ENCODE measurements at places on chromosomes 11 and 22. TPM values are rescaled to one million over a fixed set of nuclear protein-coding genes. Genes with fewer than 3 reads are reported as not detected.

- H3K27me3 ChIP-seq, result no peaks in the 10 kb centered on the region
- no peak for DNase-seq
- H3K36me3 ChIP-seq, result peaks cover 57% of the 10 kb centered on the region
- H3K4me3 ChIP-seq, result no peak overlapping the region
- H3K4me1 ChIP-seq, result peaks cover under 1% of the 10 kb centered on the region
- peak overlapping the region; percentile 44 for H3K27ac ChIP-seq
Measured at GRCh38 chr22:50400406-50400805, 57.3 kb downstream of the PPP6R2 start.

- H3K27ac ChIP-seq, result peak overlapping the region; percentile 50
- peaks cover 6% of the 10 kb centered on the region for H3K4me1 ChIP-seq
- no peaks in the 10 kb centered on the region for H3K36me3 ChIP-seq
- no peaks in the 10 kb centered on the region for H3K27me3 ChIP-seq
- peak; percentile 92 for DNase-seq
- H3K4me3 ChIP-seq, result no peak overlapping the region
Measured at GRCh38 chr11:15911377-15912044, 444.8 kb downstream of the SOX6 start.

DNA sequence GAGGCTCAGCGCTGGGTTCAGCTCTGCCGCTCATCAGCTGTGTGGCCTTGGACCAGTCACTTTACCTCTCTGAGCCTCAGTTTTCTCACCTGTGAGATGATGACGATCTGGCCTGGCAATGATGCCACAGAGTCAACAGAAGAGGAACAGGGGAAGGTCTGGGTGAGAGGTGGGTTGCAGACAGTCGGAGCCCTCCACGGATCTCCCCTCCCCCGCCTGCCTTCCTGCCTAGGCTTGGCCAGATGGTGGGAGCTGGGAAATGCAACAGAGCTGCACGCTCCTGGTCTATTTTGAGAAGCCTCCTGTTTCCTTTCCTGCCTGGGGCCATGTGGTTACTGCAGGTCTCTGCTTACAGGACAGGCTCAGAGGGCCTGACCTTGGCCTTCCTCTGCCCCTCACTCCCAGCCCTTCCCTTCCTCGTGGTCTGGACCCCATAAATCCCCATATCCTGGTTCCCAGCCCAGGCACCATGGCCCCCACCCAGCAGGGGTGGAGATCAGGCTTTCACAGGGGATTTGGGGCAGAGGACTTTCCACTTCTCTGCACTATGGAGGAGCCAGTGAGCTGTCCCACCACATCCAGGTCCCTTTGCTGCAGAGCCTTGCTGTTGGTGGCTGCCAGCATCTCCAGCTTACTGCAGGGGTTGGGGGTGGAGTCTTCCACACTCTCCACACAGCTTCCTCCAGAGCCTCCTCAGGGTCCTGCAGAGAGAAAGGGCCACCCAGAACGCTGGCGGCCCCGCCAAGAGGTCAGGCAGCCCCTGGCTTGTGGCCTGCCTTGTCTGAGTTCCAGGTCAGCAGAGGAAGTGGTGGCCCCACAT, 46.9 kb downstream of the C11orf96 start:
- no peak overlapping the region for H3K27ac ChIP-seq
- no peak overlapping the region for H3K4me3 ChIP-seq
- H3K36me3 ChIP-seq, result no peaks in the 10 kb centered on the region
- peaks cover 16% of the 10 kb centered on the region for H3K27me3 ChIP-seq
- DNase-seq, result no peak

DNA sequence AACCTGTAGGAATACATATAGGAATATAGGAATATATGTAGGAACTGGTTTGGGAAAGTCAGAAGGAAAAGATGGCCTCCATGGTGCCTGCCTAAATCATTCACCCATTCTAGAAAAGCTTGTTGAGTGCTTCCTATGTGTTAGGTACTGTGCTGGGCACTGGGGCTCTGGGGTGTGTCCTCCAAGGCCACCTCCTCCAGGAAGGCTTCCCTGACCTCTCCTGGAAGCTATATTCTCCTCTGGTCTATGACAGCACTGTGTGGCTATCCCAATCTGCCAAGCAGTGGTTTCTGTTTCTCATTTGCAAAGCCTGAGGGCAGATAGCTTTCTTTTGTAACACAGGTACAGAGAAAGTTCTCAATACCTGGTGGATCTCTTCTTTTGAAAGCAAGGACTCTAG, 30.2 kb downstream of the IRAG1 start:
- no peaks in the 10 kb centered on the region for H3K27me3 ChIP-seq
- no peak for DNase-seq
- peaks cover 12% of the 10 kb centered on the region for H3K4me1 ChIP-seq
- H3K36me3 ChIP-seq, result no peaks in the 10 kb centered on the region
- no peak overlapping the region for H3K4me3 ChIP-seq

GRCh38 chr11:111602865-111603610, 789 bp downstream of the SIK2 start:
- peak overlapping the region; percentile 97 for H3K27ac ChIP-seq
- DNase-seq, result peak; percentile 35
- H3K4me3 ChIP-seq, result peak overlapping the region; percentile 99
- no peaks in the 10 kb centered on the region for H3K36me3 ChIP-seq
- H3K4me1 ChIP-seq, result peaks cover 36% of the 10 kb centered on the region
- no peaks in the 10 kb centered on the region for H3K27me3 ChIP-seq

DNA sequence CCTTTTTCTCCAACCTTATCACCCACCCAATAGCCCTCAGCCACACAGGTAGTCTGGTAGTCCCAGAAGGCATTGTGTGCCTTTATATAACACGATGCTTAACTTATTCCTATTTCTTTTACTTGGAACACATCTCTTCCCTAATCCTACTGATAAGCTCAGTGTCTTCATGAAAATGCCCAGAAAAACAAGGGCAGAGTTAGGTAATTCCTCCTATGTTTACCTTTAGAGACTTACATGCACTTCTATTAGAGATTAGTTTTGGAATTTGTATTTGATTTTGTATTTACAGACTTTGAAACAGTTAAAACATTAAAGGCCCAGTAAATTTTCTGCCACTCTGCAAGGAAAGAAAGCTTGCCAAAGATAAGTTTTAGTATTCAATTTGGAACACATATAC, 637.8 kb upstream of the CCDC90B start:
- no peaks in the 10 kb centered on the region for H3K4me1 ChIP-seq
- H3K36me3 ChIP-seq, result no peaks in the 10 kb centered on the region
- H3K4me3 ChIP-seq, result no peak overlapping the region
- DNase-seq, result no peak
- peaks cover 14% of the 10 kb centered on the region for H3K27me3 ChIP-seq
- H3K27ac ChIP-seq, result no peak overlapping the region

GRCh38 chr11:103649401-103649895, 387.0 kb upstream of the DDI1 start:
- no peaks in the 10 kb centered on the region for H3K36me3 ChIP-seq
- H3K4me3 ChIP-seq, result no peak overlapping the region
- no peak overlapping the region for H3K27ac ChIP-seq

DNA sequence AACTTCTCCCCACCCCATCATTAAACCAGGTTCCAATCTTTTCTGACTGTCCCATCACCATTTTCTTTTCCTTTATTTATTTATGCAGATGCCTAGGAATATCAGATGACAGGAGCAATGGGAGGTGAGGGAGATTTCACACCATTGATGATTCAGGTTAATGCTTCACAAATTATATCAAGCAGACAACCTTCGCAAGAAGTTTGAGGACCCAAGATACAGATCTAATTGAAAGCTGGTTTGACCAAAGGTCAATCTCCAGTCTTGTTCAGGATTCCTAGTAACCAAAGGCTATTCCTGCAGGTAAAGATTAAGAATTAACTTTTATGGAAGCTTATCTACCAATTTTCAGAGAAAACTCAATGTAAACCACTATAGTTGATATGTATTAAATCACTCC, 54.4 kb downstream of the SLC35F2 start:
- DNase-seq, result no peak
- no peak overlapping the region for H3K27ac ChIP-seq
- no peaks in the 10 kb centered on the region for H3K4me1 ChIP-seq
- H3K4me3 ChIP-seq, result no peak overlapping the region
- H3K36me3 ChIP-seq, result peaks cover 99% of the 10 kb centered on the region

The NDUFS3 gene
- total RNA-seq, result 117 TPM

The UPK3A gene
- not detected for total RNA-seq

The TMPRSS13 gene
- total RNA-seq, result not detected

All from MCF 10A (cell line).